Activated gamma-delta T cell (primary cell): ENCODE measurements at places on chromosomes 3 and 15.

DNA sequence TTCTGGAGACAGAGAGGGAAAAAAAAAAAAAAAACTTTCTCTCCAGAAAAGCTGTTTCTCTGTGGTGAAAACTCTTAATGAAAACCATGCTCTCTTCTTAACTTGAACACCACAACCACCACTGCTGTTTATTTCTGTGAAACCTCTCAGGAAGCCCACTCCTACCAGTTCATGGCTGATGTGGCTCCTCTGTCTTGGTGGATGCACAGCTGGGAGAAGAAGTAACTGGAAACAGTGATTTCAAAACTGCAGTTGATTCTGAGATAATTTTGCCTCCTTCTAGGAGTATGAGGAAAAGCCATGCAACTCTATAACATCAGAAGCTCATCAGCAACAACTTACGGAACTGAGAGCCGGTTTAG, 40.2 kb upstream of the PYGO1 start:
- no peak for DNase-seq

GRCh38 chr3:111472556-111472955, 69.4 kb upstream of the CD96 start:
- DNase-seq, result no peak

DNA sequence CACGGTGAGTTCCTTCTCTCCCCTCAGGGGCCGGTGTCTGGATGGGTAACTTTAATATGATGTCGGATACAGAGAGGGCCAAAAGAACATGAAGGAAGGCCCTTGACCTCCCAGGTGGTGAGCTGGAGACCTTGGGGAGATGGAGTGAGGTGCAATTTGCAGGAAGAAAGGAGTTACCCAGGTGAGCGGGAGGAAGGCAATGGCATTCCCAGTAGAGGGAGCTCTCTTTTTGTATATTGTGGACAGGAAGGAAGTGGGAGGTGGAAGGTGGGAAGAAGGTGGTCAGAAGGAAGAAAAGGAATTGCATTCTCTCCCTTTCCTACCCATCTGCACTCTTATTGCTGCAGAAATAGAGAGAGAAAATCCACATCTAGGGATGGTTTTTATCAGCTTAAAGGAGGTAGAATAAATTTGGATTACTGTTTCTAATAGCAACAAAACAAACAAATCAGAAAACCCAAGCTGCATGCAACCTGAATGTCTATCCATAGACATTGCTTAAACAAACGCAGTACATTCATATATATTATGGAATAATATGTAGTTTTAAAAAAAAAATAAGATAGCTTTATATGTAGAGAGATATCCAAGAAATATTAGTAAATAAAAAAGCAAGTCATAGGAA, 169.0 kb upstream of the TSC22D2 start:
- no peak for DNase-seq

- no peak for DNase-seq
These were observed 32.7 kb downstream of the LYZL4 start for GRCh38 chr3:42377681-42378080.

- no peak for DNase-seq
These were observed 43.5 kb upstream of the PTX3 start for GRCh38 chr3:157393113-157393512.
